ENCODE measurements at places on chromosomes 3 and 15.
A peak's percentile ranks its signal among the peaks of the same experiment; 100 is the strongest.

GRCh38 chr3:13474776-13475303 lies 5.3 kb upstream of the HDAC11 start:
- no peak for DNase-seq

GRCh38 chr3:150761831-150762661 lies 923 bp downstream of the SIAH2 start:
- DNase-seq = peak; percentile 70

DNA sequence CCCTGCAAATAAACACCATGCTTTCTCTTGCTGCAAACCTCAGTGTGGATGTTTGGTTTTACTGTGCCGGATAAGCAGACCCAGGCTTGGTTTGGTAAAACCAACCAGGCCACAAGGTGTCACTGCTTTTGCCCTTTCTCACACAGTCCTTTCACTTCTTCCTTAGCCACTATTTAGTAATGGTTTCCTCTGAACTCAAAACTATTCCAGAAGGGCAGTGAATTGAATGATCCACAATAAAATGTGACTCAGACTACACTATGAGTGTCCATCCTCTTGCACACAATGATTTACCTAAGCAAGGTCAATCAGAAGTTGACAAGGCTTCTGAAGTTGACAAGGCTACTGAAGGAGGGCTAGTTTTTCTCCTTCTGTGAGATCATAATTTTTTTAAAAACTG lies 552.4 kb upstream of the CCDC54 start:
- DNase-seq = peak; percentile 72

GRCh38 chr3:63853106-63853505 lies 10.5 kb downstream of the THOC7 start:
- no peak for DNase-seq

GRCh38 chr3:35385271-35385670 lies 254.1 kb upstream of the ARPP21 start:
- DNase-seq = no peak

DNA sequence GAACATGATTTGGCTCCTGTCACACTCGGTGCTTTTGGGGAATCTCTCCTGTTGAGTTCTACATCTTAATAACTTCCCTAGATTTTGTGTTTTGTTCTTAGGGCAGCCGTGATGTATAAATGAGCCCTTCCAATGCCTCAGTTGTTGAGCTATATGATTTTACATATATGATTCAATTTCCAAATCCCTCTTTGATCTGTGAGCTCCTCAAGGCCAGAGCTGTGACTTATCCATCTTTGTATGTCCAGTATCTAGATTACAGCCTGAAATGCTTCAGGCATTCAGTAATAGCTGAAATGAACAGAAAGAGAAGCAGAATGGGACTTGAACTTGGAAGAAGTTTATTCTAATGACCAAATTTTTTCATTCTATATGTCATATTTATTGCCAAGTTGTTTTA lies 26.6 kb downstream of the CGGBP1 start:
- no peak for DNase-seq

DNA sequence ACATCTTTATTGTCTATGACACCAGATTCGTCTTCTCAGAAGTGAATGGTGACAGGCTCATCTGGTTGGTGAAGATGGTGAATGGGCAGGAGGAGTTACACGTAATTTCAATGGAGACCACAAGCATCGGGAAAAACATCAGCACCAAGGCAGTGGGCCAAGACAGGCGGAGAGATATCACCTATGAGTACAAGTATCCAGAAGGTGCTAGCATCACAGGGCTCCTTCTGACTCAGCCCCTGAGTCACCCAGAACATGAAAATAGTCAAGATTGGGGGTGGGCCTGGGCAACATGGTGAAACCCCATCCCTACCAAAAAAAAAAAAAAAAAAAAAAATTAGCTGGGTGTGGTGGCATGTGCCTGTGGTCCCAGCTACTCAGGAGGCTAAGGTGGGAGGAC lies 32.6 kb downstream of the TGM4 start:
- no peak for DNase-seq

GRCh38 chr15:91981821-91982800 lies 128.6 kb downstream of the SLCO3A1 start:
- DNase-seq = no peak

DNA sequence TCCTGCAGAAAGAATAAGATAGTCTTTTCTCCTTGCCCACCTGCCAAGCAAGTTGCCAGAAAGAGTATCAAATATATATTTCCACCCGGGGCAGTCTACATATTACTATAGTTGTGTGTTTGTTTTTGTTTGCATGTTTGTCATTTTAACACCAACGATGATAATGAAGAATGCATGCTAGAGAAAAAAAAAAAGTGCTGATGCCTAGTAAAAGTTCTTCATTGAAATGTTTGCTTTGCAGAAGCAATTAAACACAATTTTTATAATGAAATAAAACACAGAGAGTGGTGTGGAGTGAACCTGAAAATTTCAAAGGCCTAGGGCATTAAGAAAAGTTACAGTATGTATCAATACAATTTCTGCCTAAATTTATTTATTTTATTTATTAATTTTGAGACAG lies 2.5 kb upstream of the PCLAF start:
- no peak for DNase-seq

- no peak for DNase-seq
Measured at GRCh38 chr3:64056606-64057180, 33.4 kb upstream of the PSMD6 start.

- DNase-seq = no peak
Measured at GRCh38 chr3:4060064-4060463, 243.1 kb upstream of the SETMAR start.

- no peak for DNase-seq
Measured at GRCh38 chr3:170338690-170339340, 18.7 kb upstream of the SKIL start.

DNA sequence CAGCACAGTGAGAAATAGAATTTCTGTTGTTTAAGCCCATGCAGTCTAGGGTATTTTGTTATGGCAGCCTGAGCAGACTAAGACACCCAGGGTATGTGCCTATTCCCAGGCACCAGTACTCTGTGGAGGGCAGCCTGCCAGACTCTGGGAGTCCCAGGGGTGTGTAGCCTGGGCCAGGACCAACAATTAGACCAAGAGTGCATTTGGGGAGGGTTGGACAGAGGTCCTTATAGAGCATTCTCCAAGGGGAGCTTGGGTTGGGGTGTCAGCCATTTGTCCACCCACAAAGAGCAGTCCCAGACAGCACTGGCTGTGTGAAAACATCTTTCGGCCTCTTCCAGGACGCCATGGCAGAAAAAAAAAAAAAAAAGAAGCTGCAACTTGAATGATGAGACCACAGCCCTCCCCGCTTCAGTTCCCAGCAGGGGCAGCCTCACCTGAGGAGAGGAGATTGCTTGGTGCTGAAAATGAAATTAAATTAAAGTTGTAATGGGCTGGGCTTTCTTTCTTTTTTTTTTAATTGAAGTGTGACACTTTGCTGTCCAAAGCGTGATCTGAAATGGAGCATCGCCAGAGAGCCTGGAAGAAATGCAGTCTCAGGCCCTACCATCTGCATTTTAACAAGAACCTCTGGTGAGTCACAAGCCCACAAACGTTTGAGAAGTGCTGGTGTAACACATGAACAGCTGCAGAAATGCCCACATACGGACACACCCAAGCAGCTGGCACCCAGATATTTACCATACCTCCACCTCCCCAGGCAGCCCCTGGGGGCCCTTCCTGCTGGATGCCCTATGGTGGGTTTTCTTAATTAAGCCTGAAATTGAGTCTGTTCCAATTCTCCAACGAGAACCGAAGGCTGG lies 21.3 kb upstream of the CAV3 start:
- DNase-seq = no peak

GRCh38 chr15:49225572-49226281 lies 55.7 kb downstream of the GALK2 start:
- peak; percentile 39 for DNase-seq

Data from pons (tissue), 1 donor.